A549 treated with CpdA at 1 μM for 4 hours (cell line): ENCODE measurements at places on chromosomes 7 and 10. TPM values are rescaled to one million over a fixed set of nuclear protein-coding genes. Genes with fewer than 3 reads are reported as not detected.

CH25H gene
- 0.03 to 0.13 TPM (median 0.09 TPM) in 3 of 5 replicates, not detected in the others for total RNA-seq

TLX1 gene
- total RNA-seq, result not detected in 5 replicates

OPALIN gene
- not detected in 5 replicates for total RNA-seq

FOXI2 gene
- total RNA-seq, result not detected in 5 replicates

GPR22 gene
- total RNA-seq, result not detected in 5 replicates

CCM2 gene
- 32.5 to 45.6 TPM (median 42.6 TPM) in 5 replicates for total RNA-seq

DHTKD1 gene
- 6.7 to 9.5 TPM (median 8.6 TPM) in 5 replicates for total RNA-seq

GPR146 gene
- total RNA-seq, result 1.6 to 2.7 TPM (median 2.3 TPM) in 5 replicates

CHAT gene
- not detected in 5 replicates for total RNA-seq

CYP3A5 gene
- total RNA-seq, result 1.4 to 1.9 TPM (median 1.6 TPM) in 5 replicates

LRRC61 gene
- 0.03 to 0.34 TPM (median 0.09 TPM) in 4 of 5 replicates, not detected in the other for total RNA-seq

ORAI2 gene
- 29.6 to 38.7 TPM (median 32.1 TPM) in 5 replicates for total RNA-seq

AOAH gene
- 0.05 TPM in 1 of 5 replicates, not detected in the others for total RNA-seq

NACAD gene
- total RNA-seq, result 0.14 to 0.26 TPM (median 0.16 TPM) in 5 replicates

SLC16A9 gene
- 0.07 to 0.24 TPM (median 0.09 TPM) in 5 replicates for total RNA-seq

PDSS1 gene
- 13.7 to 18.4 TPM (median 16.3 TPM) in 5 replicates for total RNA-seq

PIP gene
- total RNA-seq, result not detected in 5 replicates

DOCK4 gene
- 4.1 to 7.4 TPM (median 5.6 TPM) in 5 replicates for total RNA-seq

CPA5 gene
- total RNA-seq, result not detected in 5 replicates

GIMAP7 gene
- not detected in 5 replicates for total RNA-seq

SHH gene
- 1.2 to 1.6 TPM (median 1.4 TPM) in 5 replicates for total RNA-seq

PHF14 gene
- 20.9 to 24.1 TPM (median 22.3 TPM) in 5 replicates for total RNA-seq

LLCFC1 gene
- not detected in 5 replicates for total RNA-seq

BLNK gene
- total RNA-seq, result not detected in 5 replicates

PODXL gene
- total RNA-seq, result 44.7 to 71.9 TPM (median 60.4 TPM) in 5 replicates

OIT3 gene
- total RNA-seq, result 0.03 to 0.13 TPM (median 0.05 TPM) in 4 of 5 replicates, not detected in the other

OLAH gene
- total RNA-seq, result 0.05 TPM in 1 of 5 replicates, not detected in the others

FOXP2 gene
- not detected in 5 replicates for total RNA-seq

CPA4 gene
- total RNA-seq, result 5.8 to 8.1 TPM (median 6.5 TPM) in 5 replicates

WDR86 gene
- total RNA-seq, result 0.09 to 0.26 TPM (median 0.15 TPM) in 5 replicates

CDNF gene
- total RNA-seq, result 0.81 to 2.4 TPM (median 0.99 TPM) in 5 replicates

ZFAND4 gene
- total RNA-seq, result 4.1 to 6.0 TPM (median 5.6 TPM) in 5 replicates

WEE2 gene
- total RNA-seq, result 0.03 TPM in 1 of 5 replicates, not detected in the others

FAM13C gene
- 0.08 to 0.32 TPM (median 0.14 TPM) in 4 of 5 replicates, not detected in the other for total RNA-seq

HNRNPF gene
- 311 to 349 TPM (median 341 TPM) in 5 replicates for total RNA-seq

ANAPC16 gene
- 63.8 to 85.3 TPM (median 81.4 TPM) in 5 replicates for total RNA-seq

TMEM229A gene
- not detected in 5 replicates for total RNA-seq

ST8SIA6 gene
- total RNA-seq, result 0.07 to 0.13 TPM in 2 of 5 replicates, not detected in the others

KCND2 gene
- not detected in 5 replicates for total RNA-seq

SYCE1 gene
- total RNA-seq, result not detected in 5 replicates

OPN1SW gene
- not detected in 5 replicates for total RNA-seq

SEMA3D gene
- 0.05 to 0.17 TPM (median 0.05 TPM) in 3 of 5 replicates, not detected in the others for total RNA-seq

PROSER2 gene
- total RNA-seq, result 32.1 to 41.8 TPM (median 40.9 TPM) in 5 replicates

SYT15B gene
- 2.6 to 4.2 TPM (median 3.0 TPM) in 5 replicates for total RNA-seq

KLF14 gene
- total RNA-seq, result 0.03 to 0.06 TPM (median 0.05 TPM) in 3 of 5 replicates, not detected in the others

MBL2 gene
- total RNA-seq, result not detected in 5 replicates

FOXL3 gene
- not detected in 5 replicates for total RNA-seq

HABP2 gene
- total RNA-seq, result 0.04 to 0.20 TPM (median 0.08 TPM) in 4 of 5 replicates, not detected in the other

FEZF1 gene
- total RNA-seq, result not detected in 5 replicates

PNLIPRP2 gene
- total RNA-seq, result 0.09 to 0.13 TPM (median 0.10 TPM) in 3 of 5 replicates, not detected in the others

CALHM3 gene
- 0.21 to 0.63 TPM (median 0.36 TPM) in 5 replicates for total RNA-seq

SPDYE8 gene
- total RNA-seq, result not detected in 5 replicates

CCNJ gene
- total RNA-seq, result 5.6 to 7.9 TPM (median 6.1 TPM) in 5 replicates

NME8 gene
- total RNA-seq, result not detected in 5 replicates

METTL27 gene
- 6.2 to 10.7 TPM (median 10.3 TPM) in 5 replicates for total RNA-seq

AHR gene
- total RNA-seq, result 10.8 to 18.0 TPM (median 15.4 TPM) in 5 replicates
